Stimulated activated naive CD4-positive, alpha-beta T cell (primary cell): ENCODE measurements at places on chromosomes 5 and 9.

GRCh38 chr9:127264462-127265219, at the start of gene GARNL3:
Gene GARNL3 (plus strand): TSS chr9:127264774. CDS start chr9:127264878, 104 bp downstream.
- DNase-seq: no peak

DNA sequence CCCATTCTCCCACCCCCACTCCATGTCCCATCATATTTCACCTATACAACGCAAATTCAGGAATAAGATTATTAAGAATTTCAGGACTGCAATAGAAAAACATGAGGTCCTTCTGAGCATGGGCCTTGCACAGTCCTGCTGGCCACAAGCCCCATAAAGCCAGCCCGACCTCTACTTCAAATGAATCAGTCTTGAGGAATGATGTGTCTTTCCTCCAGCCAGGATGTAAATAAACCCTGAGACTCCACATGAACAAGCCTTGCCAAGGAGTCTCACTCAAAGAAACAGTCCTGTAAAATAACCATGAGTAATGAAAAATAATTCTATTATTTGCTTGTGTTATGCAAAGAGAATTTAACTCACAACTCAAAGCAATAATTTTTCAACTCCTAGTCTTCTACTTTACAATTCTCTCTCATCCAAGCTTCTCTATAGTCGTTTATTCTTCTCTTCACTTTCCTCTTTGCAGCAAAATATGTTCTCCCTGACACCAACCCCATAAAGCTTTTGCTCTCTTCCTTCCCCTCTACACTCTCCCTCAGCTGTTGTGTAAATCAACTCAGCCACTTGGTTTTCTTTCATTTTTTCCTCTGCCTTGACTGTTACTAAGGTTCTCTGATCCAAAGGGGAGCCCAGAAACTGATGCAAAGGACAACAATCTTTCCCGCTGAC, 140.1 kb upstream of the MOCS2 start:
- DNase-seq: no peak

DNA sequence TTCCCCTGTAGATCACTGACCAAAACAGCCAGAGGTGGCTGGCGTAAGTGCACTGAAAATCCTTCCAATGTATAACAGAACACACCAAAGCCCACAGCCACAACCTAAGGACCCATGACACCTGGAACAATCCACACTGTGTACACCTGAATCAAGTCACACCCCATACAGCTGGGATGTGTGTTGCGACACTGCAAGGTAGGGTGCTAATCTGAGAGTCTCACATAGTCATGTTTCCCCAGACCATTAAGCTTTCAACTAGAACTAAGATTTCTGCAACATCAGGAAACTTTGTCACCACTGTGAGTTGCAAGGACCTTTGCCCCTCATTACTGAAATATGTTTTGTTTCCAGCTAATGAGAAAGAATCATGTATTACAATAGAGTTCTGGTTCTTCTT, 59.4 kb downstream of the MED27 start:
- DNase-seq: no peak

GRCh38 chr5:1547236-1547635, 23.5 kb upstream of the LPCAT1 start:
- no peak for DNase-seq

GRCh38 chr5:28117691-28118090, 1079.3 kb upstream of the CDH9 start:
- DNase-seq: no peak

DNA sequence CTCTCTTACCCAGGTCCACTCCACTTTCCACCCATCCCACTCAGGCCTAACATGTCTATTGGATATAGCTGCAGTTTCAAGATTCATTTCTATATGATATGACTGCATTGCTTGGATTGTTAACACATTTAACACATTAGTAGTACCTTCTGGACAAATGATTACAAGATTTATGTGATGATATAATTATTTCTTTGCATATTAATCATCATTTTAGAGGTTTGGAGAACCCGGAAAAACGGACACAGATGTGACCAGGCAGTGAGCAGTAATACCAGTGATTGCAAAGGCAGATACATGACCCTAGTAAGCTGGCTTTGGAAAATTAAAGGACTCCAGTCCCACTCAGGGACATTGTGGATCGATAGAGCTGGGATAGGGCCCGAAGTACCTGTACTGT, 103.8 kb downstream of the PRR16 start:
- no peak for DNase-seq

- no peak for DNase-seq
Measured at GRCh38 chr9:93673021-93673838, 96.8 kb downstream of the PHF2 start.

- no peak for DNase-seq
Measured at GRCh38 chr5:435961-436640, 6.9 kb upstream of the EXOC3 start.

- DNase-seq: no peak
Measured at GRCh38 chr5:173746047-173746646, 129.7 kb upstream of the BOD1 start.

DNA sequence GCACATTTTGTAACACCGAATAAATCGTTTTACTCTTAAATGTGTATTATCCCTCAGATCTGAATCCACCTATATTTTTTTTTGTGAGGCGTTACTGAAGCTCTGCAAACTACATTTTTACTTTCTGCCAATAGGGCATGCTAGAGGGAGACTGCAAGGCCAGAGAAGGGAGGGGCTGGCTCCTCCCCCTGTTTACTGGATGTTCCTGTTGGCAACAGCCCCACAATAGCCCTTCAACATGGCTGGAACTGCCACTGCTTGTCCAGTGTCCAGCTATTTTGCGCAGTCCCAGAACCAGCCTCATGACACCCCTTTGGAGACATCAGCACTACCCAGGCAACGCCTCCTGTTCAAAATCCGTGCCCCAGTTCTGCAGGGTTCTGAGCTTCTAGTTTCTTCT, 85.4 kb upstream of the MIER3 start:
- DNase-seq: no peak

DNA sequence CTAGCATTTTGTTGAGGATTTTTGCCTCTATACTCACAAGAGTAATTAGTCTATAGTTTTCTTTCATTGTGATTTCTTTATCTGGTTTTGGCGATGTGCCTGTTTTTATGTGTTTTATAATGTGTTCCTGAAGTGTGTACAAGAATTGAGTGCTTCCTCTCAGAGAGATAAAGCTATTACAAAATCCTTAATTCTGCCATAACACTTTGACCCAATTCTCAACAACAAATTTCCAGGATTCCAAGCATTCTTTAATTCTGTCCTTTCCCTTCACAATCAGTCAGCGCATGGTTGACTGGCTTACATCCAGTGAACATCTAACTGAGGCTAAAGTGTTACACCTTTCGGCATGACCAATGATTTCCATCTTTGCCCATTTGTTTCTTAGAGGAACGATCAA, 282.9 kb upstream of the MVB12B start:
- DNase-seq: no peak

DNA sequence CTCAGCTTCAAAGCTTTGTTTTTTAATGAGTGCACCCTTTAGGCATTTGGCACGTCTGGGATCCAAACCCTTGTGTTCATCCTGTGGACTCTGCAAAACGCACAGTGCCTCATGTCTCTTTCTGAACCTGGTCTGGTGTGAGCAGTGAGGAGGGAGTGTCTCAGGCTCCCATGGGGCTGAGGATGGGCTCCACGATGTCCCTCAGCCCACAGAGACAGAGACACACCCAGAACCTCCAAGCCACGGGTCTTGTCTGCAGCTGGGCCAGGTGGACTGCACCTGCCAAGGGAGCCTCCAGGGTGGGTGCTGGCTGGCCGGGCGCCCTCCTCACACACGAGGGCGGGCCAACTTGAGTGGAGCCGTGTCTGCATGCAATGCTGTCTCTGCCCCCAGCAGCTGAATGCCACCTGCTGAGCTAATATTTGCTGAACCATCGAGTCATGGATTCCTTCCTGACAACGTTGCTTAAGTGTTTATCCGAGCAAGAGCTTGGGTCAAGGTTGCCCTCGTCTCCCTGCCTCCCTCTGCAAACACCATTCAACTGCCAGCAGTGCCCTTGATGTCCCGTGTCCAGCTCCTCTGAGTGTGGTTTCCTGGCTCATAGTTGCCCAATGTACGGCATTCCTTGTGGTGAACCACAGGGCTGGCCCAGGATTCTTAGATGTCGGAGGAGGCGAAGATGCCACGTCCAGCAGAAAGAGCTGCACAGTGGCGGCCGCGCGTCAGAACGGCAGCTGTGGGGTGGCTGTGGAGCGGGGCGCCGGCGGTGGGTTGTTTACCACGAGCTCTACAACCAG, 31.4 kb upstream of the LPCAT1 start:
- DNase-seq: no peak

GRCh38 chr5:34869256-34869655, 30.3 kb downstream of the TTC23L start:
- DNase-seq: no peak

- DNase-seq: no peak
Measured at GRCh38 chr5:98397081-98397480, 376.4 kb upstream of the RGMB start.

GRCh38 chr5:63131626-63132285, 553.1 kb downstream of the LRRC70 start:
- no peak for DNase-seq

DNA sequence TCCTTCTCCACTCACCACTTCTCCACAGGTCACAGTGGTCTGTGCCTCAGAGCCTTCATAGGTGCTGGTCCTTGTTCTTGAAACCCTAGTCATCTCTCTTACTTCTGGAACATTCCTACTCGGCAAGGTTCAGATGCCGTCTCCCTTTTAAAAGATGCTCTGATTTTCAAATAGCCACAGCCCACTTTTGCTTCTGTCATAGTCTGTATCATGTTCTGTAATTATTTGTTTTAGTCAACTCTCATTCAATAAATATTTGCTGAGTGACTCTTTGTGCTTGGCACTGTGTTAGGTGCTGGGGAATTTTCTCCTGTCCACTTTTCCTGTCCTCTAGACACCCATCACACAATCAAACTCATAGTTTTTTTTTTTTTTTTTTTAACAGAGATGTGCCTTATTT, 181.3 kb upstream of the IL12B start:
- no peak for DNase-seq

GRCh38 chr9:7147121-7148090, 389.6 kb downstream of the KDM4C start:
- DNase-seq: no peak

- DNase-seq: no peak
Measured at GRCh38 chr5:111198281-111198966, 25.8 kb upstream of the CAMK4 start.

- no peak for DNase-seq
Measured at GRCh38 chr5:58938563-58939424, 355.9 kb downstream of the RAB3C start.

GRCh38 chr9:90559075-90560073, 83.2 kb downstream of the DIRAS2 start:
- no peak for DNase-seq

DNA sequence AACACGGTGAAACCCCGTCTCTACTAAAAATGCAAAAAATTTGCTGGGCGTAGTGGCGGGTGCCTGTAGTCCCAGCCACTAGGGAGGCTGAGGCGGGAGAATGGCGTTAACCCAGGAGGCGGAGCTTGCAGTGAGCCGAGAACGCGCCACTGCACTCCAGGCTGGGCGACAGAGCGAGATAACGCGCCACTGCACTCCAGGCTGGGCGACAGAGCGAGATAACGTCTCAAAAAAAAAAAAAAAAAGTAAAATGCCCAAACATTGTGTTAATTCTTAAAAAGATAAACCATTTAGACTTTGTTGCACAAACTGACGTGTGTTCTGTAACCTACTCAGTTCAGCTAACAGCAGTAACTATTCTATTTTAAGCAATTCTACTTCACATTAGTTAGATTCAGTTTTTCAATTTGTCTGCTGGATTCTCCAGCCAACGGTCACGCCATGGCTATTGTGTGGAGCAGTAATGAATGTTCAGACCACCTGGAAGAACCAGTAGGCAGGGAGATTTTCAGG, 119.3 kb upstream of the MAN2A1 start:
- no peak for DNase-seq

DNA sequence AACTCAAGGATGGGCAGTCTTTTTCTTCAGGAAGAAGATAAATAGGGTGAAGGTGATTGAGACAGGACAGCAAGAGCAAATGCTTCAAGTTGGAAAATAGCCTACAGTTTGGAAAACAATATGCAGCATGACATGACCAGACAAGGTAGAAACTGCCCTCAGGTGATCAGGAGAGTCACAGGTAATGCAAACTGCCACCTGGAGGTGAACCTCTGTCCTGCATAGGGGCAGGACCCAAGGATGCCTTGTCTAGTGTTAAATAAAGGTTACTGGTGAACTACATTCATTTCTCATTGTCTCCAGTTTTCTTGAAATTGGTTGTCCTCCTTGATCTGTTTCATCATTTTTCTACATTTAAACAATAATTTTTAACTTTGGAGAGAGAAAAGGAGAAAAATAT, 232.1 kb downstream of the SEMA5A start:
- DNase-seq: no peak

DNA sequence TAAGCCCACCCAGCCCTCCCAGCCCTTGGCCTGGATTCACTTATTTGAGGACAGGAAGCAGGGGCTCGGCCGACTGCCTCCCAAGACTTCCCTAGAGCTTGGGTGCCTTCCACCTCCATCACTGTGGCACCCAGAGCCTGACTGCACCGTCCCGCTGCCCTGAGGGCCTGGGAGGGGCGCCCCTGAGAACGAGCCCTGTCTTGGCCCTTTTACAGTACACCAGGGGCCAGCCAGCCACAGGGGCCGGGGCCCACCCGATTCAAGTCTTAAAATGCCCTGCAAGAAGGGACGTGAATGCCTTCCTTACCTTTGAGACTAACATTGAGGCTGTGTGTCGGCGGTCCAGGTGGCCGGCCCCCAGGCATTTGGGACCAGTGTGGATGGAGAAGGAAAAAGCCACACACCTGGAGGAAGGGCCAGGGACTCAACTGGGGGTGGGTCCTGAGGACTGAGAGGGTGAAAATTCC, 16.8 kb downstream of the FAM78A start:
- no peak for DNase-seq

- no peak for DNase-seq
Measured at GRCh38 chr5:165263536-165263935, 1758.1 kb downstream of the MAT2B start.

- DNase-seq: no peak
Measured at GRCh38 chr5:154782812-154783592, 27.8 kb downstream of the LARP1 start.

DNA sequence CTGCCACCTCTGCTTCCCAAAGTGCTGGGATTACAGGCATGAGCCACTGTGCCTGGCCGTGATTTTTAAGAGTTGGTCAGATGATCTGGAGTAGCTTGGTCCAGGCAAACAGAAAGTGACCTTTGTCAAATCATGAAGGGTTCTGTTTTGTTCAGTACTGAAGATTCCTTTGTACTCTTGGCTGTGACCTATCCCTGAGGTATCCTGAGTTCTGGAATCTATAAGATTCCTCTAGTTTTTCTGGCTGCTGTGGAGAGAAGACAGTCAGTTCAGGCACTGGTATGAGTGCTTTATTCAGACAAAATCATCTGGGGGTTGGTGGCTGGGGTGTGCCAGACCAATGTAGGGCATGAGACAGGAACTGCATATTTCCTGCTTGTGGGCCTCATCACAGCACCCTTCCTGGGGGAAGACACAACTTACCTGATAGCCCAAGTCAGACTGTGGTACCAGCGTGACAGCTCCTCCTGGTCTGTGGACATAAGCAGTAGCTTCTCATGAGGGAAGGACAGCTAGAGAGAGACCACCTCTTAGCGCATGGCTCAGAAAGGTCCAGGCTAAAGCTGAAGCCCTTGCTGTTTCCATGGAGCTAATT, 3.1 kb downstream of the ARHGEF39 start:
- peak; percentile 29 for DNase-seq

- DNase-seq: no peak
Measured at GRCh38 chr5:136892000-136892399, 526.7 kb upstream of the TRPC7 start.
